ENCODE measurements at places on chromosomes 2 and 18.

DNA sequence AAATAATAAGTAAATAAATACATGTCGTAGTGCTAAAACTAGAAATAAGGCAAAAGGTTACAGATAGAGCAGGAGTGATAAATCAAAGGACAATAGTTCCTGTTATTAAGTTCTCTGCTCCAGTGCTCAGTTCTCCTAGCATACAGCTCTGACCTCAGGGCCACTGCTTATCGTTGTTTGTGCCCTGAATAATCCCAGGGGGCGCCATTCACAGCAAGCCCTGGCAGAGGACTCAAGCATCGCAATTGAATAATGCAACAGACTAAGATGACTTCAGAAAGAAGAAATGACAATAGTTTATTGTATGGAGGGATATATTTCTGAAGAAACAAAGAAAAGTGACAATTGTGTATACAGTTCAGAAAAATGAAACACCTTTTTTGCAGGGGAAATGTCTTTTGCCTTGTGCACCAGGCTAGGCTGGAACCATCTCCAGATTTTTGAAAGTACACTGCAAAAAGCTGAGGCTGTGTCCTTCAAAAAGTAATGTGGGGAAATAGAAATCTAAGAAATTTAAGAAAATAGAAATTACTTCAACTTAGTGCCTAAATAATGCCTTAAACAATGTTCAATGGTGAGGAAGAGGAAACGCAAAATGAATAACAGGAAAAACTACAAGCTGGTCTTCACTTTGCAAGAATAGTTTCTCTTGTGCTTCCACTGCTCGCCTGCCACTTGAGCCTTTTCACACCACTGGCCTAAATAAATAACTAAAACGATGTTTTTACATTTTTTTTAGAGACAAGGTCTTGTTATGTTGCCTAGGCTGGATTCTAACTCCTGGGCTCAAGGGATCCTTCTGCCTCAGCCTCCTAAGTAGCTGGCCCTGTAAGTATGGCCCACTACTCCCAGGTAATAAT is 19.0 kb upstream of the CCNYL1 start:
- DNase-seq, result peak; percentile 1

DNA sequence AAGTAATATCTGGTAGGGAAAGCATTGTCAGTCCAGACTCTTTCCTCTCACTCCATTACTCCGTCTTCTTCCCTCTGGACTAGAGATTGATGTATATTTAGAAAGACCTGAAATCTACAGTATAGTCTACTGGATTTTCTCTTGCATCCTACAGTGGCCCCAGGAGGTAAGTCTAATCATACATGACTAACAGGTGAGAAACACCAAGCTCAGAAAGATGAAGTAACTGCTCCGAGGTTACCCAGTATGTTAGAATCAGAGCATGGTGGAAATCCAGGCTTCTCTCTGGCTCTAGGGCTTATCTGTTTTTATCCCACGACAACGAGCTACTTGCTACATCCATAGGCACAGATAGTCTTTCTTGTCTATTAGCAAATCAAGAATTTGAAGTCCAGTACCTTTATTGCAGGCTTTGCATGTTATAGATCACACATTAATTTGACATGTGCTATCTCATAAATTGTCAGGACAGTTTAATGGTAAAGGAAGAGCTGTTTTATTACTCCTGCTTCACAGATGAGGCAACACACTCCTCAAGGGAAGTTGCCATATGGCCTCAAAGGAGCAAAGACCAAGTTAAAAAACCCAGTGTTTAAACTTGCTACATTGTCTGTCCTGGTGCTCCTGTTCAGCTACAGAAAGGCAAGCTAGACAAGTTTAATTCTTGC is 484.3 kb downstream of the THSD7B start:
- DNase-seq, result no peak

DNA sequence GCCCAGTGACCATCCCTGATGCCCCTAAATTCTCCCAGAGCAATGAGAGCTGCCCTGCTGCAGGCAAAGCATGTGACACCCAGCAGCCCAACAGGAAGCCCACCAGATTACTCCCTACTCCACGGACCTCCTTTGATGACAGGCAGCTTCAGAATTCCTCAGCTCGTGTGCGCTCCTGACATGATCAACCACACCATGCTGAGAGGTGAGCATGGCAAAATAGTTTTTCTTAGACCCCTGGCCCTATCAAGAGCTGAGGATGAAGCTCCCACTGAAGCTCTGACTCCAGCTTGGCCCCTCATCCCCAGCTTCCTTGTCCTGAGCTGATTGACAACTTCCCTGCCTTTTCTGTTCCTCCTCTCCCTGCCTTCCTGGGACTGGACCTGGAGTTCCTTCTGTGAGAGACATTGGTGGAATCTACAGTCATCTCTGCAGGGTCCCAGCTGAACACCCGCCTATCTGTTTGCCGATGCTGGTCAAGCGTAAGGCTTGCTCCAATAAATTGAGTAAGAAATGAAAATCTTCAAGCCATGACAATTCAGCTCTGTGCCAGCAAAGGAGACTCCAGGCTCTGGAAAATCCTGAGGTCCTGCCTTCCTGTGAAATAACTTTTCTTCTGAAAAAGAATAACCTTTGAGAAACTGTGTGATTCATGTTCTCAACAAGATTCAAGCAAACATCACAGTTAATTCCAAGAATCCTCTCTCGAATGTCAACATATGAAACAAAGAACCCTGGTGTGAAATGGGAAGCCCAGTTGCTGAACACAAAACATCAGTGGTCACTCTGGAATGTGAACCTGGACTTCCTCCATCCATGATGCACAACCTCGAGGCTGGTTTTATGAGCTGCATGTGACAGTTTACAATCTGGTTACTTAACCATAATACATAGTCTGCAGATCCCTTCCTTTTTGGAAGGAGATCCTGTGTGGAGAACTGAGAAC is 201.1 kb downstream of the SPP2 start:
- no peak for DNase-seq

DNA sequence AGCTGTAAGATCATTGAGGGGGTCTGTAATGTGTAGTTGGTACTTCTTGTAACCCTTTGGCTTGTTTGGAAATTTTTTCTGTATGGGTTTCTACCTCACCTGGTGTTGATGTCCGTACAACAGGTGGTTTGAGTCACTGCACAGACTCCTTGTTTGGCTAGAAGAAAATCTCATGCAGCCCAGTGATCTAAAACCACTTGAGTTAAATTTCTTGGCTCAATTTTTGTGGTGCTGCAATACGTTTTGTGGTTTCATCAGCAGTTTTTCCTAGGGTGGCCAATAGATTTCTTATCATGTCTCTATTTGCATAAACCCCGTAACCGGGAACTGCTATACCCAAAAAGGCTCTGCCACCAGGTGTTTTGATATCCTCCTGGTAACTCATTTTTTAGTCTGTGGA is 43.4 kb downstream of the CERS6 start:
- DNase-seq, result no peak

- DNase-seq, result no peak
Measured at GRCh38 chr18:31634331-31634713, 42.6 kb downstream of the TTR start.

GRCh38 chr2:76197842-76198448 is 487.2 kb upstream of the GCFC2 start:
- no peak for DNase-seq

- DNase-seq, result no peak
Measured at GRCh38 chr2:222919841-222920526, 59.1 kb downstream of the ACSL3 start.

GRCh38 chr18:32461709-32462272 is 8.9 kb downstream of the GAREM1 start:
- no peak for DNase-seq

GRCh38 chr2:235747786-235748091 is 253.9 kb downstream of the AGAP1 start:
- peak; percentile 29 for DNase-seq

- no peak for DNase-seq
Measured at GRCh38 chr2:191316246-191316994, 71.2 kb downstream of the MYO1B start.

- no peak for DNase-seq
Measured at GRCh38 chr18:13175754-13176210, 42.8 kb upstream of the LDLRAD4 start.

DNA sequence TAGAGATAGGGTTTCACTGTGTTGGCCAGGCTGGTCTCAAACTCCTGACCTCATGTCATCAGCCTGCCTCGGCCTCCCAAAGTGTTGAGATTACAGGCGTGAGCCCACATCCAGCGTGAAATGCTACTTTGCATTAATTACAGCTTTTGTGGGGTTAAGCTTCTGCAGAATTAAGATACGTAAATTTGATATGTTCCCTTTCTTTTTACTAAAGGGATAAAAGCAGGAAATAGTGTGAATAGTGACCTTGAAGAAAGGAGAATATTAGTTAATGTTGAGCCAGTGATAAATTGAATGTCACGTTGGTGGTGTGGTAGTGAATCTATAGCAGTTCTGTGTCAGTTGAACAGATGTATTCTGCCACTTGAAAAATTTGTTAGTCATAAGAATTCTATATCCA is 16.9 kb downstream of the SMCHD1 start:
- no peak for DNase-seq

DNA sequence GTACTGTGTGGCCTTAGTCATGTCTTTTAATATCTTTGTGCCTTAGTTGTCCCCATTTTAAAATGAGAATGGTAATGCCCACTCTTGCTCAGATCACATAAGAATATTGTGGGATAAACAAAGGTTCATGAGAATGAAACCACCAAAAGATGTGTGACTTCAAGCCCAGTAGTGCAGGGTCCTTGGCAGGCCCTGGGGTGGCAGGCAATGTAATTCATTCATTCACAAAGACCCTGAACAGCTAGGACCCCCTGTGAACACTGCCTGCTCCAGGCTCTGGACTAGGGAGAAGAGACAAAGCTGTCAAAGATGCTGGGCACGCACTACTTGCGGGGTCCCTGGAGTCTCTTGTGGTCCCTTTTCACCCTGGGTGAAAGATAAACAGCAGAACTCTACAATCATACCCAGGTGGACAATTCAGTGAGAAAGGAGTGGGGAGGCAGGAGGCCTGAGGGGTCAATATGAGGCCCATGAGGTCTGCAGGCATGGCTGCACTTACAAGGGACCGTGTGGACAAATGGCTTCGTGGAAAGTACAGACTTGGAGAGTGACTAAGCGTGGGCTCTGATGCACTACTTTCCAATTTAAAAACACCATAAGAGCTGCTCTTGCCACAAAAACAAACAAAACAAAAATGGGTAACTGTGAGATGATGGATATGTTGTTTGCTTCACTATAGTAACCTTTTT is 136.1 kb downstream of the SMAD7 start:
- DNase-seq, result no peak

DNA sequence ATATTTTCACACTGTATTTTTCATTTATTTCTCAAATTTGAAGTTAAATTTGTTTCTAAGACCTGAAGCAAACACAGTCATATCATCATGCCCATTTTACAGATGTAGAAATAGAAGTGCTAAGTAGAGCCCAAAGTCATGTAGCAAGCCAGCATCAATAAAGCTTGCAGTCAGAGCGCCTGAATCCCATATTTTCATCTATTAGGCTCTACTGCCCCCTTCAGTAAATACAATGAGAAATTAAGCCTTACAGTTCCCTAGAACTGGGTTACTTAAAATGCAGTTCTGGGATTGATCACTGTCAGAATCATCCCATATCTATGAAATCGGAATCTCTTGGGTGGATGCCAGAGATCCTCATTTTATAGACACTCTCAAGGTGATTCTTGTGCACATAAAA is 419.9 kb downstream of the TGIF1 start:
- peak; percentile 6 for DNase-seq

DNA sequence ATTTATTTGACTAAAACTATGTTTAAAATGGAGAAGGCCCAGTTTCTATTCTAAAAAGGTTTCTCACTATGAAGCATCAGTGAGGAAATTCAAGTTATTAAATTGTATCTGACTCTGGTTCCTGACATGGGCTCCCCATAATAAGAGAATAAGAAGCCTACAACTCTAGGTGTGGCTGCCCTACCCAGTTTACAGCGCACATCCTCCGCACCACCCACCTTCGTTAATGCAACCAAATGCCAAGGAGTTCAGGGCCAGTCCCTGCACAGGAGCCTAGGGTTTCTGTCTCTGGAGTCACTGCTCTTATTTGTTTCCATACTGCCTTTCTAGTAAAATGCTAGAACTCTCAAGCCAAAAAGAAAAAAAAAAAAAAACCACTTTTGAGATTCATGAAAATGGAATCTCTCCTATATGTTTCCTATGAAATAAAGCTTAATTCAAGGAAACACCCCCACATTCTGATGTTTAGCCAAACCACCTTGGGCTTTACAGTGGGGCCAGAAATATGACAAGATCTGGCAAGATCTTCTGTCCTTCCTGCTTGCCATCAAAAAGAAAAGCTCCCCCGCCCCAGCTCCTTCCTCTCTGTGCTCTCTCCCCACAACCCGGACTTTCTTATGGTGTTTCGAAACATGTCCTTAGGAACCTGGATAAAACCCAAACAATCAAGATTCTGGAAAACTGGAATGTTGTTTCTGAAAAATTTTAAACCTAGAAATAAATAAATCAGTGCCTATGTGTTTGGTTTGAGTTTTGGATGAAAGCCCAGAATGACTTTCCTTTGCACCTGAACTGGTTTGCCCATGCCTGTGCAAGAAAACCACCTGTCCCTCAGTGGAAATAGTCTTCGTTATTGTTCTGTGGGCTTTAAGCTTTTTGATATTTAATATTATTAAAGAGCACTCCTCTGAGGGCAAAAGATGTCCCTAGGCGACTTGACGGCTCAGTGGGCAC is 136.7 kb downstream of the SP3 start:
- no peak for DNase-seq

- no peak for DNase-seq
Measured at GRCh38 chr2:554444-554843, 122.8 kb downstream of the TMEM18 start.

DNA sequence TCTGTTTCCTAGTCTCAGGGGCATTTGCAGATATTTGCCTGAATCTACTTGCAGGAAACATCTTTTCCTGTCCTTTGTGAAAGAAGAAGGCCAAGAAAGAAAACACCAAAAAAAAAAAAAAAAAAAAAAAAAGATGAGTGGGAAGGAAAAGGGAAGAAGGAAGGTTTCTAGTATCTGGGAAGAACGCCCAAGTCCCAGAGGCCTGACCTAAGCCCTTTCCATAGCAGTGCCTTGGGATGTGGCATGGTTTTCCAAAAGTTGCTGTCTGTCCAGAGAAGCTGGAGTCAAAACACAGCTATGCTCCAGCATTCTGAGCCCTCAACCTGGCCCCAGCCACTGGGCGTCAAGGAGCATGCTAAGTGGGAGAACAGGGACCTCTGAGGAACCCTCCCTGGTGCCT is 123.5 kb downstream of the INHBB start:
- no peak for DNase-seq

DNA sequence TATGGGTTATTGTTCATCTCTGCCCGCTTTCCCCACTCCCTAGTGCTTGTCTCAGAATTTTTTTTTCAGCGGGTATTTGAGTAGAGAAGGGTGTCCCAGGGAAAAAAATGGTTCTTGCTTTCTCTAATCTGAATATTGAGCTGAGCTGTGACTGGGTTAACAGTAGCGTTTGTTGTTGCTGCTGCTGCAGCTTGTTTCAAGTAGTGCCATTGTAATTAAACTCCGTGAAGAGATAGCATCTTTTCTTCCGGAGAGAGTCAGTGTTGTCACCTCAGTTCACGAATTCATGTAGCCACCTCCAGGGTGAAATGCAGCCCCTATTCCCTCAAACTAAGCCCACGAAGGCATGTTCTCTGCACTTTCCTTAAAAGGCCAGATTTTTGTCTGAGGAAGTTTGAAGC is 1.5 kb upstream of the AAK1 start:
- DNase-seq, result no peak

GRCh38 chr2:10954416-10954815 is 42.7 kb downstream of the KCNF1 start:
- no peak for DNase-seq

- no peak for DNase-seq
Measured at GRCh38 chr2:69693775-69694450, 48.0 kb upstream of the ANXA4 start.

- DNase-seq, result no peak
Measured at GRCh38 chr2:218259099-218259961, 1.5 kb upstream of the GPBAR1 start.

GRCh38 chr2:17163638-17164037 is 354.6 kb downstream of the RAD51AP2 start:
- DNase-seq, result no peak
